Esophagus squamous epithelium (tissue), 5 donors: ENCODE measurements at places on chromosomes 4 and X.

DNA sequence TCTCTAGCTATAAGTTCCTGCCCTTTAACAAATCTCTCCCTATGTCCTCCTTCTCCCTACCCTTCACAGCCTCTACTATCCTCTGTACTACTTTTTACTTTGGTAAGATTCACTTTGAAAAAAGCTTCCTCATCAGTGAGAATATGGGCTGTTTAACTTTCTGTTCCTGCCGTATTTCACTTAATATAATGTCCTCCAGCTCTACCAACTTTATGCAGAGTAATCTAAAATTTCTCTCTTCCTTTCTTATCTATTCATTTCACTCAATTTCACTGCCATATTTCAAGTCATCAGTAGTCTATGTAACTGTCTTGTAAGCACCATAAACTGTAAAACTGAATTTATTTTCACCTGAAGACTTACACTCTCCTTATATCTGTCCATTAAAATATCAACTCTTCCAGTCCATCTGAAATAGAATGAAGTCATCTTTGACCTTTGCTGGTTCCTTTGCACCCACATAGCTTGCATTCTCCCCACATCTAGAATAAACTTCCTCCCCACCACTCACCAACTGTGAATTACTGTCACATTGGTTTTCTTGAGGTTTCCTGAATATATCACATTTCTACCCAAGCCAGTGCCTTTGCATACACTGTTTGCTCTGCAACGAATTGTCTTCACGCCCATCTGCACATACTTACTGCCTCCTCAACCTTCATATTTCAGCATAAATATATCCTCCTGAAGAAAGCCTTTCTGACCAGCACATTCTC, 54.6 kb downstream of the ARAP2 start:
- DNase-seq: no peak

DNA sequence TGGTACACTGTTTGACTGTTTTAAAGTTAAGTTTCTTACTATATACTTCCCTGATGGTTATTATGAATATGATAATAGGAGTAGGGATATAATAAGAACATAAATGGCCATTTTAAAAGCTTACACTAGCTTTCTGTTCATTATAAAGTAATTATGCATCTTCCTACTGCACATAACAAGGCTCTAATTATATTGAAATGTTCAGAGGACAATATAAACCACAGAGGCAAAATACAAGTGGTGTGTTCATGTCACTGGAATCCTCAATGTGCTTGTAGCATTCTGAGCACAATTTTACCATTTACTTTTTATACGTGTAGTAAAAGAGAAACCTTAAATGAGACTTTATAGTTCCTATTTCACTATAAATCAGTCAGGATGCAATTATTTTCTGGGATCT, 268.3 kb downstream of the TMA16 start:
- DNase-seq: no peak

- no peak for DNase-seq
Measured at GRCh38 chr4:55864577-55865223, 11.3 kb downstream of the EXOC1 start.

DNA sequence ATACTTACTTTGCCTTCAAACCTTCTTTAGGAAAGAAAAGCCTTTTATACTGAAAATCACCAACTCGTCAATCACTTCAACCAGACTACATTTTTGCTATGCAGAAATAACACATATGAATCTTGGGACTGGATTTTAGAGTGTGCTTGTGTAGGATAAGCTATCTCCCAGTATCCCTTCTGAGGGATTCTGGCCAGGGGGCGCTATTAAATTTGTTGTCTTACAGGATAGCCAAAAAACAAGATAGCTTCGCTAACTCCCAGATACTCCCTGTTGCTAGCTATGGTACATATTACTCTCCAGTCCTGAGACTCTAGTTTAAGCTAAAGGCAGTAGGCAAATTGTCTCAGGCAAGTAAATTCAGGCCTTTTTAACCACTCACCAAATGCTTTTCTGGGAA, 167.2 kb downstream of the LHFPL1 start:
- DNase-seq: no peak

GRCh38 chr4:14868426-14869395, 133.6 kb upstream of the CPEB2 start:
- DNase-seq: no peak

DNA sequence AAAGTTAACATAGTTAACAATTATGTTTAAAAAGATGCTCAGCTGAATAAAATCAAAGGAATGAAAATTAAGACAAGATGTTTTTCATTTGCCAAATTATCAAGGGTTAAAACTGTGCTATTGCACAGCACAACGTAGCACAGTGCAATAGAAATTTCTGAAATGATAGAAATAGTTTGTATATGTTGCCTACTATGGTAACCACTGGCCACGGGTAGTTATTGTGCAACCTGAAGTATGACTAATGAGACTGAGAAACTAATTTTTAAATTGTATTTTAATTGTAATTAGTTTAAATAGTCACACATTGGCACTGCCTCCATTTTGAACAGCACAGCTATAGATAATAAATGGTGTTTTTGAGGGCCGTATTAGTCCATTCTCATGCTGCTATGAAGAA, 343.1 kb upstream of the FAM241A start:
- DNase-seq: no peak

DNA sequence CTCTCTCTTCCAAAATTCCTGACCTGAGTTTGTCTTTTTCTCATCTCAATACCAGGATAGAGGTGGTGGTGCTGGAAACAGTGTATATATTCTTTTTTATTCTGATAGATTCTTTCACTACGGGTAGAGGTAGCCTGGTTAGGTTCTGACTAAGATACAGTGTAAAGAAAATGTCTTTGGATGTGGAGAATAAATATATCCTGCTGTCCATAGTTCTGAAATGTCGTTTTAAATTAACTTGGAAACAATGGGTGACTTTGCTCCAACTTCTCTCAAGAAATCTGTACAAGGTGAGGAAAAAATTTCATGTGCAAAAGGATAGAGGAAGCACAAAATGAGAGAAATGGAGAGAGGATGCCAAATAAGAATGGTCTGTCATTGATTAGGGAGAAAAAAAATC, 546.1 kb downstream of the GBA3 start:
- DNase-seq: no peak

DNA sequence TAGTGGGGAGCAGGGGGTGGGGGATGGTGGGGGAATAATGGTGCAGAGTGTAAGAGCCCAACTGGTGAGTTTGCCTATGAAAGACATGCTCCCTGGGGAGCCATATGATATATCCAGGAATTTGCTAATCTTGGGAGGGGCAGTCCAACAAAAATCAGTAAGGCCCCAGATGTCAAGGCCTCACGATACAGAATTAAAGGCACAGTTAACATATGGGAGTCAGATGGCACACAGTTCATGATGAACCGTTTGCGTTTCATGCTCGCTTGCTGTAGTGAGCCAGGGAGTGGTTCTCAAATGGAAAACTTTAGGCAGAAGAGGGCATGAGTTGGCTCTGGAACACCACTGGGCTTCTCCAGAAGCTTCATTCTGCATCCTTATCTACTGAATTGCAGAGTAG, 33.9 kb upstream of the VCX2 start:
- DNase-seq: no peak

GRCh38 chr4:62474802-62475201, 1274.7 kb downstream of the ADGRL3 start:
- DNase-seq: no peak

DNA sequence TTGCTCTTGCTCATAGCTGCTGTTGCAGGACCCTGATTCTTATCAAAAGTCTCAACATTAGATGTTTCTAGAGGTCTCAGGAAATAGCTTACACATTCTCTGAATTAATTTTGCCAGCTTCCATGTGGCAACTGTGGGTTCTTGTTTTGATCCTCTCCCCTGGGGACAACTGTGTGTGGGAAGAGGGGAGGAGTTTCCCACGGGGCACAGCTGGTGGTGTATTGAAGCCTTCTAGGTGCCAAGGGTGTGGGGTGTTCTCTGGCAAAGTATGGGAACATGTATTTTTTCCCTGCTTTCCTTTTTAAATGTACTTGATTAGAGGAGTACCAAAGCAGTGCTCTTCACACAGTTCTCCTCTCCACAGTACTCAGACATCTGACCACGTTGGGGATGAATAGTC, 212.7 kb downstream of the RPA4 start:
- DNase-seq: no peak

DNA sequence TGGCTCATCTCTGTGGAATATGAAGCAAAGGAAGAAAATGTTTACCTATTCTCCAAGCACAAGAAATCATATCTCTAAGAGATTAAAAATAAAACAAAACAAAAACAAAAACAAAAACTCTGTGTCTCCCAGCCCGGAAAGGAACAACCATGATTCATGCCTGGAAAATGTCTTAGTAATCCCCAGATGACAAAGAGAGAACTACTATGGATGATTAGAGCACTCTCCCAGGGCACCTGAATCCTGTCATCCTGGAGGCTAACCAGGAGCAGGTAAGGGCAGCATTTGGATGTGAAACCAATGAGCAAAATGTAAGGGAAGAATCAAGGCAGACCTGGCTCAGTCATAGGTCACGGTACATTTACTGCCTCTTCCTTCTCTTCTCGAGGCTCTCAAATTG, 1.7 kb upstream of the AKAP4 start:
- DNase-seq: no peak

- no peak for DNase-seq
Measured at GRCh38 chr4:151933122-151933827, 172.5 kb upstream of the GATB start.

GRCh38 chr4:146511381-146511780, 10.4 kb downstream of the SLC10A7 start:
- DNase-seq: no peak

- DNase-seq: no peak
Measured at GRCh38 chrX:35726176-35726575, 72.0 kb upstream of the MAGEB16 start.

- DNase-seq: no peak
Measured at GRCh38 chrX:11285651-11286050, 7.6 kb upstream of the AMELX start.

DNA sequence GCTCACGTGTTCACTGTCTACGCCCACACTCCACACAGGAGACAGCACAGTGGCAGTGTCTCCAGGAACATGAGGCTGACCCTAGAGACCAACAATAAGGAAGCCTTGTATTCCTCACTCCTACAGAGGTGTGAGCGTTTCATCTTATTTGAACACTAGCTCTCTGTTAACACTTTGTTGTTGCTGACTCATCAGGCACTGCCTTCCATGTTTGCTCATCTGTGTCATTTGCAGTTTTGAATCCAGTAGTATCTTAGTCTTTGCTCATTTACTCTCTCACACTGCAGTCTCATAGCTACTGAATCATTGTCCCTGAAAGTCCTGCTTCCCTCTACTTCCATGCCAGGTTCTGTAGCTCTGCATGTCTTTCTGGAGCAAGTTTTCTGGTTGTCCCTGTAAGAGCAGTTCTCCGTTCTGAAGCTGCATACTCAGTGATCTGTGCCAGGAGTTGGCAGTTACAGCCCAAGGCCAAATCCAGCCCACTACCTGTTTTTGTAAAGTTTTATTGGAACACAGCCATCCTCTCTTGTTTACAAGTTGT, 80.3 kb upstream of the DCLK2 start:
- DNase-seq: no peak

GRCh38 chr4:120801137-120801758, 121.3 kb downstream of the PRDM5 start:
- DNase-seq: no peak

DNA sequence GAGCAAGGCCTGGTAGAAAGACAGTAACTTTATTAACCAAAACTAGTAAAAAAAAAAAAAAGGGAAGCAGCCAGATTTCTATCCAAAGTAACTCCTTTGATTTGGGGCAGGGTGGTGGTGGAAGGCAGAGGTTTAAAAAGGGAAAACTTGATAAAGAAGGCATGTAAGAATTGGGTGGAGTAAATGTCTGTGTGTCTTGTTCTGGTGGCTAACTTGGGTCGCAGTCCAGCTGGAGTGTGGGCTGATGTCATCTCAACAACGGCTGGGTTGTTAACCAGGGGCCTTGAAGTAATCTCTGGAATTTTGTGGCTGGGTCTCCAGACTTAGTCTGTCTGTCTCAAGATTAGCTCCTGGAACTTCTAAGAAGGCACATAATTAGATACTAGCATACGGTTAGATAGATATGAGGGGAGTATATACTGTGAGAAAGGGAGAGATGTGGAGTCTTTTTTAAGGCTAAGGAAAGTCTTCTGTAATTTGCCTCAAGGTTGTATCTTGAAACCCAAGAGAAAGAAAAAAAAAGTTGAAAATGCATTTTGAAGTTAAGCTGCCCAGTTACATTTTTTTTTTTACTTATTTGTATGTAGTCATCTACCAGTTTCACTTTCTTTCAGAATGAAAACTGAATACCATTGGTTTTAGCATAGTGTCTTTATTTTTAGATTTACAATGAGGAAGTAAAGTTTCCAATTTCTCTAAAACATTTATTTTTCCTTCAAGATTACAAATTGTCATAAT, 48.3 kb downstream of the MTHFD2L start:
- DNase-seq: no peak

DNA sequence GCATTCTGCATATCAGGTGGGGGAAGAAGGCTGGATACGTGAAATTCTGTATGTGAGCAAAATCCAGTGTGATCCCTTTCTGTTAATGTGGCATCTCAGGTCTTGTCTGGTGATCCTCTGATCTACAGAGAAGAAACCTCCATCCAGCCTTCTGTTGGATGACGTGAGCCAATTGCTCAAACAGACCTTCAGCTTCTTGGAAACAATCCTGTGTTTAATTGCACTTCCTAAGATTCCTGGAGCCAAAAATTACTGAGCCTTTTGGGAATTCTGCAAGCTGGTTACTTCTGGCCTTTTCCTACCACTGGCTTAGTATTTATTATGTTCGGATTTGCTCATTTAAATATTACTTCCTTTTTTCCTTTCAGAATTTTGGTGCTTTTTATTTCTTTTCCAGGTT, 51.2 kb downstream of the TRIML1 start:
- DNase-seq: no peak

DNA sequence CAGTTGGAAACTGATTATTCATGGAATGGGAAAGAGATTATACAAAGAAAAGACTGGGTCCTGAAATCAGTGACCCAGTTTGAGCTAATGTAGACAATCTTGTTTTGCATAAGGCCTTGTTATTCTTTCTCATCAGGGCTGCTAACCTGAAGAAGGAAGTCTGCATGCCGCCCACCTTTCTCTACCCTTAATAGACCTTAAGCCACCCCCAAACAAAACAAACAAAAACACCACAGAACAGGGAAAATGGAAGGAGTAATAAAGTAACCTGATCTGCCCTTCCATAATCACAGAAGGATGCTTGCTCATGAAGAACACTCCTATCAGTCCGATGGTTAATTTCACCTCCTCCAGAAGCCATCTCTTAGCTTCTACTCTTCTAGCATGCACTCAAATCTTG, 288.1 kb downstream of the FRMPD4 start:
- DNase-seq: no peak

DNA sequence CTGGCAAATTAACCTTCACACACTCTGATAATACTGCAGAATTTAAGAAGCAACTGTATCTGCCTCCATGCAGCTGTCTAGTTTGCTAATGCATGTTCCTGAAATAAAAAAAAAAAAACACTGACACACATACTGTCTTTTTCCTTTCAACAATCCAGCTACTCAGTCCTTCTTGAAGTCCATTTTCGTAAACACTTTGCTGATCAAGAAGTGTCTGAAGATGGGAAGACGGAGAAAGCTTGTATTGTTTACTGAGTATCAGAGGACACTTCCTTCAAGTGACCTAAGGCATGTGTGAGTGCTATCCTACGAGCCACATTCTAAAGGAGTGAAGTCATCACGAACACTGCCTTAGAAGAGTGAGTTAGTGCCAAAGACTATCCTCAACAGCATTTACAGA, 82.6 kb downstream of the LUZP4 start:
- DNase-seq: no peak
